ENCODE measurements at places on chromosomes 3 and 15.
A peak's percentile ranks its signal among the peaks of the same experiment; 100 is the strongest.

- no peak for DNase-seq
Measured at GRCh38 chr3:36647423-36647853, 116.9 kb downstream of the DCLK3 start.

GRCh38 chr3:186788482-186789370 is 5.3 kb downstream of the EIF4A2 start:
- no peak for DNase-seq

- no peak for DNase-seq
Measured at GRCh38 chr3:46546896-46547440, 19.1 kb downstream of the LRRC2 start.

- DNase-seq = no peak
Measured at GRCh38 chr3:20316238-20316637, 130.2 kb upstream of the SGO1 start.

DNA sequence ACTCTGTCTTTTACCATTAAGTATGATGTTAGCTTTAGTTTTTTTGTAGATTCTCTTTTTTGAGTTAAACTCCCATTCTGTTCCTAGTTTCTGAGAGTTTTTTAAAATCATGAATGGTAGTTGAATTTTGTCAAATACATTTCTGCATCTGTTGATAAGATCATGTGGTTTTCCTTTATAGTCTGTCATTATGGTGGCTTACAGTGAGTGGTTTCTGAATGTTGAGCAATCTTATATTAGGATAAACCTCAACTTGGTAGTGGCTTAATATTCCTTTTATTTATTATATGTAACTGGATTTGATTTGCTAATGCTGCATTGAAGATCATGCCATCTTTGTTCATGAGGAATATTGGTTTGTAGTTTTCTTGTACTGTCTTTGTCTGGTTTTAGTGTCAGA is 34.8 kb downstream of the NEO1 start:
- DNase-seq = no peak

DNA sequence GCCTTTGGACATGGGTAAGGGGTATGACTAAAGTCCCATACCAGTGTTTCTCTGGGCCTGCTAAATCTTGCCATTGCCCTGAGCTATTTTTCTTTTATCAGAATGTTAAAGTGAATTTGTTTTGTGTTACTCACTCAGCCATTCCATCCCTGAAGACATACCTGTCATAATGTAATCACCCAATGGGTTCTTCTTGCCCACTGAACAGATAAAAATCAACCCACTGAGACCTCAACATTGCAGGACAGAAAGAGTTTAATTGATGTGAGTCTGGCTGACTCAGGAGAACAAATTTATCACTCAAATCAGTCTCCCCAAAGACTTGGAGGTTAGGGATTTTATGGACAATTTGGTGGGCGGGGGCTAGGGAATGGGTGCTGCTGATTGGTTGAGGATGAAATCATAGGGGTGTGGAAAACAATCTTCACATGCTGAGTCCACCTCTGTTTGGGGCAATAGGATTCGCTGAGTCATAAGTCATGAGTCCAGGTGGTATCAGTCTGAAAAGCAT is 47.4 kb downstream of the ILDR1 start:
- DNase-seq = no peak

DNA sequence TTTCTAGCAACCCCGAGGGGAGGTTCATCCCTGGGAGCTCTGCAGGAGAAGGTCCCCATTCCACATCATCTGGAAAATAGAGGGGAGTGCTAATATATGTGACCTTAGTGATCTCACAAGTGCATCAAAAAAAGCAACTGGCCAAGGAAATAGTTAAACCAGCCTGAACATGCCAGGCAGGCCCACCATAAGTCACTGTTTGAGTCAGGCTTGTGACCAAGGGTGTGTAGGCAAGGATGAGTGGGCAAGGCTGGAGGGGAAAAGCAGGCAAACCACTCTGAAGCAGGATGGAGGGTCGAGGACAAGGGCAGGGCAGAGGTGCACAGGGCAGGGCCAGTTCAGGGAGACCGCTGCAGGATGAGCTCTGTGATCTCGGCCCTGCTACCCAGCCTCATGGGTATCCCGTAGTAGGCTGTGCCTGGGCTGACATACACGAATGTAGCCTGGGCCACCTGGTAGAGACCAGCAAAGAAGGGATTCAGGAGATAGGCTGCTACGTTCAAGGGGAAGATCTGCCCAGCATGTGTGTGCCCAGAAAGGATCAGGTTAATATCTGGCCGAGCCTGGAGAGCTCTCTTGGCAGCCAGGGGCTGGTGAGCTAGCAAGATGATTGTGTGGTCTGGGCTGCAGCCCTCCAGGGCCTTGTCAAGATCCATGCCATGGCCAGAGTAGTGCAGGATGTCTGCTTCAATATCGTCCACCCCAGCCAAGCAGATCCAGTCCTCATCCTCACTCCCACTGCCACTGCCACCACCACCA is 4.3 kb downstream of the GLB1 start:
- no peak for DNase-seq

- DNase-seq = no peak
Measured at GRCh38 chr3:185207931-185208746, 45.7 kb downstream of the EHHADH start.

DNA sequence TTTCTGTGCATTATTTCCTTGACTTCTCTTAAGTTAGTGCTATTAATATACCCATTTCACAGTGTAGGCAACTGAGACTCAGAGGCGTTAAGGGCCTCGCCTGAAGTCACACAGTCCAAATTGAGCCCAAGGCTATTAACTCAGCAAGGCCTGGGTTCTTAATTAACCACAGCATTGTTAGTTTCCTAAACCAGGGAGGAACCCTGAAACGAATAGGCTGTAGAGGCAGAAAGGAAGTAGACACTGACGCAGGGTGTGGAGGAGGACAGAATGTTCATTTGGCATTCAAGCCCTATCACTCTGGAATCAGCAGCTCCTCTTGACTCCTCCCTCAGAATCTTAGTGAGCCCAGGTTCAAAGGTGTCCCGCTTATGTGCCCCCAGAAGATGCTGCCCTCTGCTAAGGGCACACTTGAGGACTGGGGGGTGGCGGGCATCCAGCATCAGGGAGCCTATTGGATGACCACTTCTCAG is 13.9 kb downstream of the ARHGEF3 start:
- no peak for DNase-seq

DNA sequence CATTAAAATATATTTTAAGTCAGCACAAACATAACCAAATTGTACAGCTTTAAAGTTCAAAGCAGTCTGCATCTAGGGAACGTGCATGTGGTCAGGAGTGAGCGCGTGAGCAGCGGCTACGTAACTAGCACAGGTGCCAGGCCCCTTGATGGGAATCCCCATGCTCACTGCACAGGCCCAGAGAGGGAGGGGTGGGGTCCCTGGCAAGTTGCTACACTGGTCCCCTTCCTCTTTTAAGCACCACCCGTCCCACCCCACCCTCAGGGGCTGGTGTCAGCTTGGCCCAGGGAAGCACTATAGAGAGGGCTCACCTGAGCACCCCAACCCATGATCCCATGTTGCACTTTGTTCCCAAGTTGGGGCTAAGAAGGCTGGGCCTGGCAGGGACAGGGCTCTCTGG is 835 bp upstream of the GMPPB start:
- DNase-seq = no peak

DNA sequence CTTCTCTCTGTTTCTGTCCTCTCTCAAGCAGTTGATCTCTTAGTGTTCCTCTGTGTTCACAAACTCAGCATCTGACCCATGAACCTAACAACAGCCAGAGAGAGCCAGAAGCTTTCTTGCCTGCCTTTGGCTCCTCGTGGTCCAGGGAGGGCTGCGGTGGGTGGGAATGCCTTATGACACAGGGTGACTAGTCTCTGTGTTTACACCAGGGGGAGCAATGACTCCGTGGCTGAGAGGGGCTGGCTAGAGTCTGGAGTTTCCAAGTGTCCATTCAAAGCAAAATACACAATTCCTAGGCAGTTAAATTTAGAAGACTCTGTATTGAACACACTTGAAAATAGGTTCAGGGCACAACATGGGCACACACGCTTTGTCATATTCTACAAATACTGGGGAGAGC is 370.0 kb upstream of the FRG2C start:
- DNase-seq = no peak

GRCh38 chr3:128385080-128385832 is 81.4 kb downstream of the DNAJB8 start:
- DNase-seq = no peak

DNA sequence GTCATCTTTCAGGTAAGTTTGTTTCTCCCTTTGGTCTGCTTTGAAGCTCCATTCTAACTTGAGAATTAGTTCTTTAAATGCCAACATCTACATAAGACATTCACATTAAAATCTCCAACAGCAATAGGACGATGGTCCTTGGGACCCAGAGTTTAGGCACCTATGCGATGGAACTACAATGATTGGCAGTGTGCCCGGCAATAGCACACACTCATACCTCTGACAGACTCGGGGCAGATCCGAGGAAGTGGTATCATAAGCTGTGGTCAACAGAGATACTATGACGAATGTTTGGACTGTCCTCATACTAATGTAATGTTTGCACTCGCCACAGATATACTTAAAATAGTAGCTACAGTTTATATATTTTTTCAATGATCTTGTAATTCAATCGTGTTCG is 34.2 kb upstream of the NR2F2 start:
- DNase-seq = no peak

GRCh38 chr3:48514431-48515227 is 10.7 kb upstream of the SHISA5 start:
- no peak for DNase-seq

- DNase-seq = peak; percentile 9
Measured at GRCh38 chr3:121431726-121432517, 113.9 kb downstream of the POLQ start.

DNA sequence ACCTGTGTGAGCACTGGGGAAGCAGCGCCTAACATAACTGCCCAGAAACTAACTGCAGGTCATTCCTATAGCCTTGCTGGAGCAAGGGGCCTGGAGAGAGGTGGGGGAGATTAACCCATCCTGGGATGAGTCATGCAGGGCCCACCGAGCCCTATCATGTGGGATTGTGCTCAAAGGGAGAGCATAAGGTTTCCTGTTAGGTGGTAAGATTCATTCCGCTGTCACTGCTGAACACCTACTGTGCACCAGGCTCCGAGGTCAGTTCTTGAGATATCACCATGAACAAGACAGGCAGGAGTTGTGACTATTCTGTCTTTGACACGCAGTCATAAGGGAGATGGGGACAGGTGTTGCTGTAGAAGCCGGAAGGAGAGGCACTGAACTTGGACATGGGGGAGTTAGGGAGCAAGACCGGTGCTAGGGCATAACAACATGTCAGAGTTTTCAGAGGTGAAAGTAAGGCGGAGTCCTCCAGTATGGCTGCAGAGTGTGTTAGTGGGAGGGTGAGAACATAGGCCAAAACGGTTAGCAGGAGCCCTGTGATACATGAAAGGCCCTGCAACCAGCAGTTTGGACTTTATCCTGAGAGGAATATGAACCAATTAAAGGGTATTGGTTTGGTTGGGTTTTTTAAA is 2.4 kb downstream of the SLC25A38 start:
- DNase-seq = no peak

DNA sequence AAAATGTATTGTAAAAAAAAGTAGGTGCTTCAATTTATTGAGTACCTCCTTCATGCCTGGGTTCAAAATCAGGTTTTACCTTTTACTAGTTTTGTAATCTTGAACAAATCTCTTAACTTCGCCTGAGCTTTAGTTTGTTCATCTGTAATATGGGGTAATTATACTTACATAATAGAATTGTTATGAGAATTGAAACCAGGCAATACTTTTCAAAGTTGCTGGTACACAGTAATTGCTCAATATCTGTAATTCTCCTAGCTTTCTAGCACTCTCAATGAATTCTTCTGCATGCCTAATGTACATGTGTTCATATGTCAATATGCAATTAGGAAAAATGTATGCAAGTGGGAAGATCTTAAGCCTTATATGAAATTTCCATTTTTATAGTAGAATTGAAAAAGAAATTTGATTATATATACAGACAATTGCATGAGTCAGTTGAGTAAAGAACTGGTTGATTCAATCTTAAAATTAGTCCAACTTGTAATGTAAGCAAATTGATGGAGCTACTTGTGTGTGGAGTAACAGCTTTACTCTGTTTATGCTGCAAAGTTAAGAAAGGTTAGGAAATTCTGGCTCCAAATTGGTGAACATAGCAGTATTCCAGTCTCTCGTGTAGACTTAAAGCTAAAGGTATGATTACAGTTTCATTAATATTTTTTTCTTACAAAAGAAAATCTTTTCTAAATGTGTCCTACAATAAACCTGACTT is 4.1 kb downstream of the TNFSF10 start:
- DNase-seq = no peak

DNA sequence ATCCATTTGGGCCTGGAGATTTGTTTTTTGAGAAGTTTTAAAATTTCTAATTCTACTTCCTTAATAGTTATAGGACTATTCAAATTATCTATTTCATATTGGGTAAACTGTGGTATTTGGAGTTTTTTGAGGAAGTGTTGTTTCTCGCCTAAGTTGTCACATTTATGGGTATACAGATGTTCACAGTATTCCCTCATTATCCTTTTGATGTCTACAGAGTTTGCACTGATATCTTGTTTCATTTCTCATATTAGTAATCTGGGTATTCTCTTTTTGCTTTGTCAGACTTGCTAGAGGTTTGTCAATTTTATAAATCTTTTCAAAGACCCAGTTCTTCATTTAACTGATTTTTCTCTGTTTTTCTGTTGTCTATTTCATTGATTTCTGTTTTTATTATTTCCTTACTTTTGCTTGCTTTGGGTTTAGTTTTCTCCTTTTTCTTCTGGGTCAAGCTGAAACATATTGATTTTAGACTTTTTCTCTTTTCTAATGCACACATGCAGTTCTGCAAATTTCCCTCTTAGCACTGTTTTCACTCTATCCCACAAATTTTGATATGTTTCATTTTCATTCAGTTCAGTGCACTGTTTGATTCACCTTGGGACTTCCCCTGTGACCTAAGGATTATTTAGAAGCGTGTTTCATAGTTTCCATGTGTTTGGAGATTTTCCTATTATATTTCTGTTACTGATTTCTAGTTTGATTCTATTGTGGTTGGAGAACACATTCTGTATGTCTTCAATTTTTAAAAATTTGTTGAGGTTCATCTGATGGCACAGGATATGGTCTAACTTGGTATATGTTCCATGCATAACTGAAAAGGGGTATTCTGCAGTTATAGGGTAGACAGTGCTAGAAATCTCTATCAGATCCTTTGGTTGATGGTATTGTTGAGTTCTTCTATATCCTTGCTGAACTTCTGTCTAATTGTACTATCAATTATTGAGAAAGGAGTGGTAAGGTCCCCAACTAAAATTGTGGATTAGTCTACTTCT is 79.6 kb downstream of the SUMF1 start:
- no peak for DNase-seq

Data from stimulated activated CD4-positive, alpha-beta T cell treated with anti-CD3 and anti-CD28 coated beads, TNF-alpha, amount 100 ng/mL, for 1 hour (primary cell).